ENCODE measurements at places on chromosomes 1 and 21.

DNA sequence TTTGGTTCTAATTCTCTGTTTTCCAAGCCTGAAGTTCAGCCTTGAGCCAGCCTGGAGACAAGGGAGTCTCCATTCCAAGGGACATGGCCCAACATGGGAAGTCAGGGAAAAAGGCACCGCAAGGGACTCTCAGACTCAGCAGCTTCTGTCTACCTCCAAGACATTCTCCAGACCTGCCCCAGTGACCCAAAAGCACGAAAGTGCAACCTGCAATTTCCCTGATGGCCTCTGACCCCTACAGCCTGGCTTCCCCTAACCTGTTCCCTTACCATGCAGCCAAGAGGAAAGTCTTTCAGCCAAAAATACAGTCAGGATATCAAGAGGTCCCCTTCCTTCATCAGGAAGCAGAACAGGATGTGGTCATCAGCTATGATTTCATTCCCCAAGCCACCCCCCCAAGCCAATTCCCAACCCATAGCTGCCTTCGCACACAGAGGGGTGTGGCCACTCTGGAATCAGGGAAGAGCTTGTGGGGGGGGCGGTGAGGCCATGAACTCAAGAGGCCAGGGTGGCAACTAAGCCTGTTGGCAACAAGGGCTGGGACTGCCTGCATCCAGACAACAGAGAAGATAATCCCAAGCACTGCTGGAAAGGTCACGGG is 59.2 kb downstream of the TIAM1 start:
- no peak for DNase-seq

- DNase-seq, result no peak
These were observed 103.0 kb upstream of the TSPAN2 start for GRCh38 chr1:115192200-115192767.

DNA sequence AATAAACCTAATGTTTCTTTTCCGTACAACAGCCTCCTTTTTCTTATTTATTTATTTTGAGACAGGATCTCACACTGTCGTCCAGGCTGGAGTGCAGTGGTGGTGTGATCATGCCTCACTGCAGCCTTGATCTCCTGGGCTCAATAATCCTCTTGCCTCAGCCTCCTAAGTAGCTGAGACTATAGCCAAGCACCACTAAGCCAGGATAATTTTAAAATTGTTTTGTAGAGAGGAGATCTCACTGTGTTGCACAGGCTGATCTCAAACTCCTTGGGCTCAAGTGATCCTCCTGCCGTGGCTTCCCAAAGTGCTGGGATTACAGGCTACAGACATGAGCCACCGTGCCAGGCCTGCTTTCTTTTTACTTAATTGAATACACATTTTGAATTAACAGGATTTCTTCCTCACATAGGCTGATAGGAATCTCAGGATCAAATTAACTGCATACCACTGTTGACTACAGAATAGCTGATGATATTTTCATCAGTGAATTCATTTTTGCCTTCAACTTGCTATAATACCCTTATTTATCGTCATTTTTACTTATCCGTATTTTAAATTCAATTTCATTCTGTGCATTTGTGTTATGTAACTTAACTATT is 2010.5 kb downstream of the NCAM2 start:
- DNase-seq, result no peak

- DNase-seq, result no peak
These were observed 510.8 kb upstream of the B3GALT2 start for GRCh38 chr1:193697115-193697762.

DNA sequence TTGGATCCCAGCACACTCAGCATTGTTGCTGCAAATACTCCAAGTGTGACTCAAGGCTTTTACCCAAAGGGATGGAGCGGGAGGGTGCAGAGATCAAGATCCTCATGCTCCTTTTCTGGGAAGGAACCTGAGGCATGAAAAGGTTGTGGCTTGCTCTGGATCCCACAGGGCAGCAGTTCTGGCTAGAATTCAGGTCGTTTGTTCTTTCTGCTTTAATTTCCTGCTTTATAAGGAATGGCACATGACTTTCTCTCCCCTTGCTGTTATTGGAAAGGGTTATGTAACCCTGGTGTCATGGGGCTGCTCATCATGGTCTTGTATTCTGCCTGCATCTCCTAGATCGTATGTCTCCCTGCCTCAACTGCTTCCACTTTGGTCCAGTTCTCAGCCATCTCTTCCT is 101.6 kb downstream of the NOS1AP start:
- no peak for DNase-seq

DNA sequence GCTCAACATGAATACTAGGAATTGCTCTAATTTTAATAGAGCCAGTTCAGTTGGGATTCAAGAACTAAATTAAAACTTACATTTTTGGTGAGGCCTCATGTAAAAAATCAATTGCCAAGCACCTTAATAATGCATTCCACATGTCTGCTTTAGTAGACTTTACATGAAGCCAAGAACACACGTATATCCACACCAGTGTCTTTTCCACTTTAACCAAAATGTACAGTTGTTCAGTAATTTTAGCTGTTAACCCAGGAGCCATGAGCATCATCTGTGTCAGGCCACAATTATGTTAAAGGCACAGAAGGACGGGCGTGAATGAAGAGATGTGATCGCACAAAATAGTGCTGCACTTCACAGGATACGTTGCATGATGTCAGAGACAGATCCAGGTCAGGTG is 136.7 kb downstream of the TLR5 start:
- no peak for DNase-seq

- no peak for DNase-seq
These were observed 229.1 kb downstream of the KCNJ6 start for GRCh38 chr21:37686991-37687810.

DNA sequence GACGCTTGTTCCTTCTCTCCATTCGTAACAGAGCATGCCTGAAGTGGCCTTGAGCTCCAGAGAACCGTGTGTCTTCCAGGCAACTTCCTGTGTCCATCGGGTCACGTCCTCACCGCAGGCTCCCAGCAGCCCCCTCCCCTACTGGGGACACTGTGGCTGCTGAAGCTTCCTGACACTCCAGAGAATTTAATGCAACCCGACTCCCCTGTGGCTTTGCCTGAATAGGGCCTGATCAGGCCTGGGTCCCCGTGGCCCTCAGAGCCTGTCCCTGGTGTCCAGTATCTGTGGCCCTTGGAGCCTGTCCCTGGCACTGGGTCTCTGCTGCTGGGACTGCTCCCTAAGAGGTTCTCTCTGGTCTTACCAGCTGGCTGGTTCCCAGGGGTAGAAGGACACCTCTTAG is 219.7 kb upstream of the VAMP3 start:
- no peak for DNase-seq

DNA sequence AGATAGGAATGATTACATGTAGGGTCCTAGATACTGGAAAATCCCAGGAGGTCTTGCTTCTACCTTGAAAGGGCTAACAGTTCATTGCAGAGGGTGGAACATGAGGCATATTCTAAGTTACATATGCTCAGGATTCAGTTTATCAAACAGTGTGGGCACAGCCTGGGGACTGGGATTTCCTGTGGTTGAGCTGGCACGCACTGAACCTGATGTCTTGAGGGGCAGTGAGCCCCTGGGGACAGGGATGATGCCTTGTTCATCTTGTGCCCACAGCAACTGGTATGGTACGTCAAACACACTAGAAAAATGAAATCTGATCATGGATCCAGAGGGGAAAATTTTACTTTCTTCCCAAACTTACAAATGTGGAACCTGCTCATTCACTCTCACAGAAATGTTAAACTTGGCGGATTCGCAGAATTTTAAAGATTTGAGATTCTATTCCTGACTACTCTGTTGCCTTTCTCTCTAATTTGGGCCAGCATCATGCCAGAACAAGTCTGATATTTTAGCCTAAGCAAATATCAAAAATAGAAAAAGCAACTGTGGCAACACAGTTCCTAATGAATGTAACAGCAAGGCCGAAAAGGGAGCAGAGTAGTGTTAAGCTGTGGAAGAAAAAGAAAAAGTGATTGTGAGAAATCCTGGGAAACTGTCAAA is 68.2 kb upstream of the COL24A1 start:
- no peak for DNase-seq

GRCh38 chr1:66757722-66758240 is 5.5 kb downstream of the DYNLT5 start:
- no peak for DNase-seq

- no peak for DNase-seq
These were observed 391 bp downstream of the AGT start for GRCh38 chr1:230713547-230713914.

- DNase-seq, result no peak
These were observed 20.9 kb upstream of the TSPEAR start for GRCh38 chr21:44732263-44732662.

GRCh38 chr1:205809469-205809868 is 3.5 kb downstream of the SLC41A1 start:
- DNase-seq, result no peak

DNA sequence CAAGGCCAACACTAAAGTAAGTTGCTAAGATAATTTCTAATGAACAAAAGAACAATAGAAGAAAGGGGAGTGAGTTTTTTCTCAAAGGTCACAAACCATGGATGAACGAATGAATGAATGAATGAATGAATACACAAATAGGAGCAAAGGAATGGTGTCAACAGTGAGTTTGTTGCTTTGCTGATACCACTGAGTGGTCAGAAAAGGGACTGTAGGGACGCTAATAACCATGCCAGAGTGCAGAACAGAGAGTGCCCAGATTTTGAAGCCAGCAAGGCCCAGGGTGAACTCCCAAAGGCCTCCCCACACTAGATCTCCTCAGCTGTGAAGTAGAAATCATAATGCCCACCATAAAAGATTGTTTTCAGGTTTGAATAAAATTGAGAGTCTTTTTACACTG is 15.9 kb downstream of the CD58 start:
- no peak for DNase-seq

DNA sequence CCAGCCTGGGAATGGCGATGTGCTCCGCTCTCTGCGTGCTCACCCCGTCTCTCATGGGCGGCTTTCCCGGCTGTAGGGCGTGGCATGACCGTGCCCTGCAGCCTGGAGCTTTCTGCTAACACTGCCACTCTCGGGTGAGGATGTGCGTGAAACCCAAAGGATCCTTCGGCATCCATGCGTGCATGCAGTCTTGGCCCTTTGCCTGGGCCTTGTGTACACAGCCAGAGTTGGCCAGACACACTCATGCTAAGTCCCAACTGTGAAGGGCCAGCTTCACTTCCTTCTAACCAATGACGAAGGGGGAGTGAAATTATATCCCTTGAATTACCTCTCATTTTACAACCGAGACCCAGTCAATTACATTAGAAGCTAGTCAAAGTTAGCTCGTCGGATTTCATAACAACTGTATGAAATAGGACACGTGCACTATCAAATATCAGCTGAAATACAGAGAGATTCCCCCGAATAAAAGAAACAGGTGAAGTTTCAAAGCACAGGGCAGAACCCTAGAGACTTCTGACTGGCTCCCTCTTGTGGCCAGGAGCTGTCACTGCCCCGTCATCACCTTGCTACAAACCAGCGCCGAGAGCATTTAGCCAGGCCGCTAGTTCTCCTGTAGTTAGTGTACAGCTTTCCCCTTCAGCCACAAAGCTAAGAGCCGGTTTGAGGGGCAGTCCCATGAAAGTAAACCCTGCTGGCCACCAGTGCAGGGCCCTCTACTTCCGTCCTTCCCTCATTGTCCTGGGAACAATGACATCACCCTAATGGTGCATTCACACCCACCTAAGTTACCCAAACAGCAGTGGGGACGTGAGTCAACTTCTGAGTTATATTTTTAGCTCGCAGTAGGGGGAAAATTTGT is 63.4 kb upstream of the COA6 start:
- DNase-seq, result peak; percentile 62

- DNase-seq, result no peak
These were observed 37.5 kb upstream of the NLRP3 start for GRCh38 chr1:247378334-247379073.

Data from RKO (cell line).